ENCODE measurements at places on chromosomes 4 and X.

DNA sequence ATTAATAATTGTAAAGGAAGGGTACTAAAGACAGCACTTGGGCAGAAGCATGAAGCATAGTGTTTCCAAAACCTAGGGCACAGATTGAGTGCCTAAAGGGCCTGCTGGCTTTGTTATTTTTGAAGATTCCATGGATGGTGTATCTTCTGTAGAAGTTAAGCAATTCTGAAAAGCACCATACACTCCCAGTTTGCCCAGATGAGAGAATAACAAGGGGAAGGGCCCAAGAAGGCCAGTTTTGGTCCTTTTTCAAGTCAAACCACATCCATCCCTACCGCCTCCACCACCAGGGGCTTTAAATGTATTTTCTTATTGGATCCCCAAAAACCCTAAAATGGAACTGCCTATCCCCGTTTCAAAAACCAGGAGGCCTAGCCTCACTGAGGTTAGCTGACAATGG lies 17.2 kb downstream of the SCARB2 start:
- no peak overlapping the region for H3K27ac ChIP-seq
- H3K36me3 ChIP-seq, result peaks cover 21% of the 10 kb centered on the region
- no peak for DNase-seq
- no peaks in the 10 kb centered on the region for H3K27me3 ChIP-seq

DNA sequence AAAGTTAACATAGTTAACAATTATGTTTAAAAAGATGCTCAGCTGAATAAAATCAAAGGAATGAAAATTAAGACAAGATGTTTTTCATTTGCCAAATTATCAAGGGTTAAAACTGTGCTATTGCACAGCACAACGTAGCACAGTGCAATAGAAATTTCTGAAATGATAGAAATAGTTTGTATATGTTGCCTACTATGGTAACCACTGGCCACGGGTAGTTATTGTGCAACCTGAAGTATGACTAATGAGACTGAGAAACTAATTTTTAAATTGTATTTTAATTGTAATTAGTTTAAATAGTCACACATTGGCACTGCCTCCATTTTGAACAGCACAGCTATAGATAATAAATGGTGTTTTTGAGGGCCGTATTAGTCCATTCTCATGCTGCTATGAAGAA lies 343.1 kb upstream of the FAM241A start:
- H3K36me3 ChIP-seq, result no peaks in the 10 kb centered on the region
- no peaks in the 10 kb centered on the region for H3K27me3 ChIP-seq
- H3K4me3 ChIP-seq, result no peak overlapping the region
- H3K27ac ChIP-seq, result no peak overlapping the region

GRCh38 chrX:154549766-154550165 lies 2.3 kb downstream of the IKBKG start:
- H3K27me3 ChIP-seq, result no peaks in the 10 kb centered on the region
- H3K36me3 ChIP-seq, result peaks cover 13% of the 10 kb centered on the region
- no peak overlapping the region for H3K27ac ChIP-seq
- DNase-seq, result no peak
- H3K4me3 ChIP-seq, result no peak overlapping the region
- H3K4me1 ChIP-seq, result peaks cover 43% of the 10 kb centered on the region

DNA sequence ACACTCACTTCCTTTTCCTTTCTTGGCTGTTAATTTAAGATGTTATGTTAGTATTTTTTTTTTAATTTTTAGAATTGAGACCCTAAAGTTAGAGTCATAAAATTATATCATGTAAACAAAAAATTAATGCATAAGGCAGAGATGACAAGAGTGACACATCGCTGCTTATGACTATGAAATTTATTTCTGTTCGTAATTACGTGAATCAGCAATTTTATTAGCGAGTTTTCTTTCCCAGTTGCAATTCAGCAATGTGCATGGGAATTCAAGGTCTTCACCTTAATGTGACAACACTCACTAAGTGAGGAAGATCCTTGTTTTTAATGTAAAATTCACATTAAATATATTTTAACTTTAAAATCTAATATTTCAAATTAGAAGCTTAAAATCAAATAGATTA lies 181.2 kb upstream of the SPOCK3 start:
- no peaks in the 10 kb centered on the region for H3K27me3 ChIP-seq
- H3K36me3 ChIP-seq, result no peaks in the 10 kb centered on the region
- H3K4me3 ChIP-seq, result no peak overlapping the region
- H3K27ac ChIP-seq, result no peak overlapping the region
- H3K4me1 ChIP-seq, result no peaks in the 10 kb centered on the region

GRCh38 chr4:106930522-106930921 lies 105.6 kb downstream of the DKK2 start:
- H3K4me1 ChIP-seq, result no peaks in the 10 kb centered on the region
- H3K36me3 ChIP-seq, result no peaks in the 10 kb centered on the region
- no peak for DNase-seq

GRCh38 chr4:110107866-110108265 lies 90.5 kb downstream of the ELOVL6 start:
- peaks cover 8% of the 10 kb centered on the region for H3K36me3 ChIP-seq
- no peaks in the 10 kb centered on the region for H3K27me3 ChIP-seq
- H3K4me3 ChIP-seq, result no peak overlapping the region
- H3K27ac ChIP-seq, result no peak overlapping the region

DNA sequence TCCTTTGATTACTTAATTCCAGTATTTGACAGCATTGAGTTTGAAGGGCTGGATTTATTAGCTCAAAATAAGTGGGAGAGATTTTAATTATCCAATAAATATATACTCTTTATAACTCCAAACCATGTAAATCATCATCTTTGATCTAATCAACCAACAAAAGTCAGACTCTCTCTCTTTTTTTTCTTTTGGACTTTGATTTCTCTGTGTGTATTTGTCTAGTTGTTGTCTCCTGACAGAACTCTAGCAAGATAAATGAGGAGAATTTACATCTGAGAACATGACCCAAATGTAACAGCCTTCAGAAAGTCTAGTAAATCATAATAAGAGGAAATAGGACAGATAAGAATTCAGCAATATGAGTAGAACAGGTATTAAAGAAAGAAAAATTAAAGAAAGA lies 567.1 kb downstream of the PPARGC1A start:
- no peaks in the 10 kb centered on the region for H3K36me3 ChIP-seq
- no peak for DNase-seq
- no peaks in the 10 kb centered on the region for H3K27me3 ChIP-seq
- H3K27ac ChIP-seq, result no peak overlapping the region
- no peaks in the 10 kb centered on the region for H3K4me1 ChIP-seq

GRCh38 chr4:32748498-32748897 lies 2028.3 kb downstream of the PCDH7 start:
- no peak overlapping the region for H3K27ac ChIP-seq
- no peak for DNase-seq
- H3K36me3 ChIP-seq, result no peaks in the 10 kb centered on the region
- H3K4me1 ChIP-seq, result no peaks in the 10 kb centered on the region

DNA sequence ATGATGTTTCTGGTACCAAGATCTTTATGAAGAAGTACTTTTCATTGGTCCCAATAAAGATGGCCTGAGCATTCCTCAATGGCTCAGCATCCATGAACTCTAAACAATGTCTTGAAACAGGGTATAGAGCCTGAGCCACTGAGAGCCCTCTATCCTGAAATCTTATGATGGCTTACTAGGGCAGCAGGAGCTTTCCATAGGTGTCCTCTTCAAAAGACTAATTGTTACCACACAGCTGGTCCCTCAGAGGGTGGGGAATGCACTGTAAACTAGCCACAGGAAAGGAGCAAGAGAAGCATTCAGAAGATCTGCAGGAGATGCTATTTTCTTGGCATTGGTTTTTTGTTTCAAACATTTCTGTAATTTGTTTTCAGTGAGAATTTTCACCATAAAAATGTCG lies 5.6 kb upstream of the BANK1 start:
- no peaks in the 10 kb centered on the region for H3K27me3 ChIP-seq
- no peaks in the 10 kb centered on the region for H3K36me3 ChIP-seq
- H3K4me1 ChIP-seq, result no peaks in the 10 kb centered on the region
- H3K4me3 ChIP-seq, result no peak overlapping the region
- no peak overlapping the region for H3K27ac ChIP-seq
- no peak for DNase-seq

Measured in natural killer cell (primary cell).